Fibroblast of skin of left biceps (primary cell): ENCODE measurements at places on chromosomes 7 and 10.

- DNase-seq: no peak
Measured at GRCh38 chr7:130667593-130668257, 823 bp downstream of the COPG2 start.

DNA sequence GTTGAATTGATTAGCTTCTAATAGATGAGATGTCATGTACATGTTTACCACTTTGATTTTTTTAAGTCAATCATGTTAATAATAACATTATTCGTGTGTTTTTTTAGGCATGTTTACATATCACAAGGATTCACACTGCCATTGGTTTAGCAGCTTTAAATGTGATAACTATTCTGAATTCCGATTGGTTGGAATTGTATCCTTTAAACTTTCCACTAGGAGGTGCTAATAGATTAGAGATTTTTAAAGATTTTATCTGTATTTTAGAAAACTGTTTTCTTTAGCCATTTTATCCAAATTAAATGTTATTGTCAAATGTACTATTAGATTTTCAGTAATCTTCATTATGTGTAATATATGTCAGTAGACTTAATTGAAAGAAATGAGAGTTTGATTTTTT lies 83.2 kb downstream of the HECTD2 start:
- no peak for DNase-seq

DNA sequence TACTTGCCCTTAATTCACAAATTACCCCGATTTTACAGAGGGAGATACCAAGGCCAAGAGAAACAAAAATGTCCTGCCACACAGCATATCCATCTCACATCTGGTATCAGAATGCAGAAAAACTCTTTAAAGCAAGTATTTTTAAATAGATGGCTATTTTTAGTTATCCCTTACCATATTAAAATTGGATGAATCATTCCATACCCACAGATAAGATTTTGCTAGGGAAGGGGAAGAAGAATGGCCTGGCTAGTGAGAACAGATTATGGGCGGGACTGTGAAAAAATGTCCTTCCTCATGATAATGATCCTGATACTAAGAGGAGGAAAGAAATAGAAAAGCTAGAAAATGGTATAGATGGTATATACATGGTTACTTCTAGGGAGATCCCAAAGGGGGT lies 80.6 kb upstream of the GATAD1 start:
- no peak for DNase-seq

GRCh38 chr7:149772956-149773434 lies 393 bp downstream of the ZNF467 start:
- no peak for DNase-seq

DNA sequence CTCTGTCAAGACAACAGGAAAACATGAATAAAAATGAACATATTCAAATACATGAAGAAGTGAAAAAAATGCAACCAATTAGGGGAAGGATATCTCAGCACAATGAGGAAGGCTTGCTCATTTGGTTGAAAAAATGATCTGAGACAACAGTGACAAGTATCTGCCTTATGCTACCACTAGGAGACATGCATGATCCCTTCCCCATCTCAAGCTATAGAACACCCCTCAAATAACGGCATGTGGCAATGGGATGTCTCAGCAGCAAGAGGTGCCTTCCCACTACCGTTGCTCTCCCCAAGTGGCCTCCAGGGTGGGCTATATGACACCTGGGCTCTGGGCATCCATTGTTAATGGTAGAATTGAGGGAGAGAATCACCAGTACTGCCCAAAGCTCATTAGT lies 98.1 kb upstream of the RSU1 start:
- no peak for DNase-seq

DNA sequence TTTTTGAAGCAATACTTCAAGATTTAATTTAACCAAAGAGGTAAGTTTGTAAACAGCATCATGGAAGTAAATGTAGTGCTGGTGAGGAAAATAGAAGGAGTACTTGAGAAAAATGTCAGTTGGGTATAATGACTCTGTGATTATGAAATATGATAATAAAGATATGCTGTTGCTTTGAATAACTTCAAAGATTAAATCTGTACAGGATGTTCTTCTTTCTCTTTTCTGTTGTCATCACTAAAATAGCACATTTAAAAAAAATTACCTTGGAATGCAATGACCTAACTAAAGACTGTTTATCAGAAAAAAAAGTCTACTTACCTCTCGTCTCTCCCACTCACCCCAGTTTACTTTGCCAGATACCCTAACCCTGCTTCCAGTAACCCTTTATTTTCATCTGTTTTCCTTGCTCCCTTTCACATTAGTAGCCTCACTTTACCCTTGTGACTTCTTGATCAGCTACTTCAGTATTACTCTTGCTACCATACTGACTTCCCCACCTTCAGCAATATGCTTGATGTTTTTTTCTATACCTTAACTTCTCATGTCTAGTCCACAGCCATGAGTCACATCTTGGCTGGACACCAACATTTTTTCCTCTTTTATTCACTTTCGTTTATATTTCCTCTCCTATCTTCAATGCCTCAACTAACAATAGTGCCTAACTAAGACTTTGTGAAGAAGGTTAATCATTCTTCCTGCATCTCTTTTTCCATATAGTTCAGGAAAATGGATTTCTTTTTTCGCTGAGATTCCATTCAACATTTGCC lies 29.7 kb upstream of the TAS2R16 start:
- no peak for DNase-seq

- DNase-seq: no peak
Measured at GRCh38 chr10:22251751-22252223, 34.0 kb upstream of the EBLN1 start.

GRCh38 chr7:80464211-80464610 lies 47.7 kb downstream of the GNAT3 start:
- no peak for DNase-seq

DNA sequence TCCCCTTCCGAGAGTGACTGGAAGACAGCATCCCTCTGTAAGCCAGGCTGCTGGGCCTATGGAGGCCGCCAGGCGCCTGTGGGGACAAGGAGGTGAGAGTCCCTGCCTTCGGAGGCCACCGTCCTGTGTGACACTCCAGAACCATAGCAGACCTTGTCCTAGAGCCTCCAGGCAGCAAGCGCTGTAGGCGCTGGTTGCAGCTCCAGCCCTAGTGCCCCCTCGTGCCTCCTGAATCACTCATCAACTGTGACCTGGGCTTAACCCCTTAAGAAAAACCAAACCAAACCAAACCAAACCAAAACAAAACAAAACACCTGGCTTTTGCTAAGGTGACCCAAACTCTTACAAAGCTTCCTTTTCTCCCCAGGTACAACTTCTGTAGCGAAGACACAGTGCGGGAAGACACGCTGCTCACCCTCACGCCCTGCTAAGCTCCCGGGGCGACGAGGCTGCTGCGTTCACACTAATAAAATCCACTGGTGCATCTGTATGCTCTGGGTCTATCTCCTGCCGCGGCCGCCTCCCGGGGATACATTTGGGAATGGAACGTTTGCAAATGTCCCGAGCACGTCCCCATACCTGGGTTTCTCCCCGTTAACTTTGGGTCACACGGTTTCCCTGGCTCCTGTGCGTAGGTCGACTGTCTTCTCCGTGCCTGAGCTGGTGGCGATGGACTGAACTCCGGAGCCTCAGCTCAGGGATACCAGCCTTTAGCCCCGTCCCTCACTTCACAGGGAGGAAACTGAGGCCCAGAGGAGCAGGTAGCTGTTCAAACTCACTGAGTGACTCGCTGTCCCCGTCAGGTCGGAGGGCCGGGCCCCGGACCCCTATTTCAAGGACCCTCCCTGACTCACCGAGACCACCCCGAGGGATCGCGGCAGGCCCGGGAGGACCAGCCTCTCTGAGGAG lies 11.8 kb upstream of the PNLIPRP2 start:
- DNase-seq: no peak

DNA sequence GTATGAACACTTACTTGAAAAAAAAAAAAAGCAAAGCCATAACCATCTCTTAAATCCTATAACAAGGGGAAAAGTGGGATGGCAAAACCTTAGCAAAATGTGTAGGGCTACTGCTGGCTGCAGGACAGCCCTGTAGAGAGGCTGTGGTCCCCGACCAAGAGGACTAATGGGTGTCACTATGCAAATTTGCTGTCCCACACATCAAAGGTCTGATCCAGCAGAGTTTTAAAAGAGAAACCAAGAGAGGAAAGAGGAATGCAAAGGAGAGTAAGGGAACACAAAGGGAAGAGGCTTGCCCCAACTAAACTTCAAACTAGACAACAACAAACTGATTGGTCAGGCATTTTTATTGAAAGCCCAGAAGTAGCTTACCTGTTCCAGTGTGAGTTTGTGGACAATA lies 3.1 kb upstream of the ZNRF2 start:
- DNase-seq: no peak

GRCh38 chr10:50416181-50416824 lies 165.0 kb upstream of the ASAH2 start:
- DNase-seq: no peak

DNA sequence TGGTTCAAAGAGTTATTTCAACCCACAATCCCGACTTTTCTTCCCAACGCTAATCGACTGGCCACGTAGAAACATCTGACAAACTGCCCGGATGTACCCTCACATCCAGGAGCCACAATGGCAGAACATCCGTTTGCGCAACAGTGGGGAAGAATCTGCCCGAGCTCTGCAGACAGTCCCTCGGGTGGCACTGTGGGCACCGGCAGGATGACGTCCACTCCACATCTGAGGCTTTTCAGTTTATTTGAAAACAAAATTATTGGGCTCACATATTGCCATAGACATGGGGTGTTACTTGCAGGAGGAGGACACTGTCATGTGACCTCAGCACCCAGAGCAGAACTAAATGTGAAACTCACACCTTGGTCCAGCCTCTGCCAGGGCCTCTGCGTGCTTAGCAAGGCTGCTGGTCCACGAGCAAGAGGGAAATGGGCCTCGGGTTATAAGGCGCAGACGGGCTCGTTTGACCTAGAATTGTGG lies 84.1 kb downstream of the MKI67 start:
- no peak for DNase-seq

DNA sequence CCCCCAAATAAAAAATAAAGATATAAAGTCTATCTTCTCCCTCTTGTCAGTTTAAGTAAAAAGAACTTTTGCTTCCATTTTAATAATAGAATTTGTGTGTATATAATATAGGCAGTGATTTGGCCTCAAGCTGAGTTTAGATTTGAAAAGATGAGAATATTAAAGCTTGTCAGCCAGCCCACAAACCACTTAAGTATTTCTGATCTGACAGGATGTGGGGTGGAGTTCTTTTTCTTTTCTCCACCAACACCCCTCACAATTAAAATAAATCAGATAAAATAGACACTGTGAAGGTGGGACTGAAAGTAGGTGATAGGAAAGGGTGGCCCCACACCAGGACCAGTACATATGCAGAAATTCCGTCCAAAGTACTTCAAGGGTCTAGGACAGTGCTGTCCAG lies 714.1 kb downstream of the AUTS2 start:
- no peak for DNase-seq

DNA sequence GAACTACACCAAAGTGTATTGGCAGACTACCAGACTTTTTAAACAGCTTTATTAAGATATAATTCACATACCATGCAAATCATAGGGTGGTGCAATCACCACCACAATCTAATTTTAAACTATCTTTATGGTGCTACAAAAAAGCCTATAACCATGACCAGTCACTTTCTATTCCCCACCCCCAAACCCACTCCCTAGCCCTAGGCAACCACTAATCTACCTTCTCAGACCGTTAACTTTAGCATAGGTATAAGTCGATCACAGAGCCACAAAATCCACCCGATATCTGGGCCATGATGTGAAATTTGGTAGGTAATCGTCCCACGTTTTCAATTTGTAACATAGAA lies 536 bp upstream of the POM121 start:
- no peak for DNase-seq

GRCh38 chr10:112203328-112204076 lies 19.9 kb upstream of the GPAM start:
- DNase-seq: no peak

GRCh38 chr10:49543604-49544003 lies 4.7 kb upstream of the ERCC6 start:
- DNase-seq: no peak

DNA sequence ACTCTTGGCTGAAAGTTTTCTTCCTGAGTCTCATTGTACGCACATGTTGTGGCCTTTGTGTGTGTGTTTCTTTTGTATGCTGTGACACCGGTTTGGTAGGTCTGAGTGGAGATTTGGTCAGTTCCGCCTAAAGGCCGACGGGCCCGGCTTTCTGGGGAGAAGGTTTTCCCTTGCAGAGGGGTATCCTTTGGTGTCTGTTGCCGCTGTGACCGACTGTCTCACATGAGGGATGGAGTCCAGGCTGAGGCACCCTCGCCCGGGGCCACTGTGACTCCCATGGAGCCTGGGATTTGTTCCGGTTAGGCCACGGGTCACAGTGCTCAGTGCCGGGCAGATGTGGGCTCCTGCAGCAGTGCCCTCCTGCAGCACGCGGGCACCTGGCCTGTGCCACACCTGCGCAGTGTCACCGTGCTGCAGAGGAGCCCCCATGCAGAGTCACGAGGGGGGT lies 19.4 kb downstream of the INPP5A start:
- DNase-seq: no peak

DNA sequence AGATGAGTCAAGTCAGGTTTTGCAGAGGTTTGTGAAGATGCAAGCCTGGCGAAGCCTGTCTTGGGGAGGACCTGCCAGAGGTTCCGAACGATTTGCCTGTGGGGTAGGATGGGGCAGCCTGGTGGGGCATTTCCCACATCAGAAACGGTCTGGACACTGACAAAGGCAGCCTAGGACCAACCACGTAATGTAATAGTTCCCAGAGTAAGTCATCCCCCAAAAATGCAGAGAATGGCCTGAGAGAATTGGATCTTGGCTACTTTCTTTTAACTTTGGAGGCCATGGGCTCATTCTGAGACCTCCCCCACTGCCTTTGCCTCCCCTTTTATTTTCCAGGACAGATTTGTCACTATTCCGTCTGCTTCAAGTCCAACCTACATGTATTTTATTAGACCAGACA lies 168.9 kb upstream of the SH2B2 start:
- peak; percentile 44 for DNase-seq

- DNase-seq: no peak
Measured at GRCh38 chr7:69941077-69941651, 342.9 kb downstream of the AUTS2 start.

- DNase-seq: no peak
Measured at GRCh38 chr10:14852236-14852635, 14.1 kb downstream of the HSPA14 start.
